ENCODE measurements at places on chromosomes 7 and 10.

- no peak for DNase-seq
Measured at GRCh38 chr10:68566955-68567354, 6.8 kb downstream of the TET1 start.

GRCh38 chr10:129774082-129774735 is 189.9 kb downstream of the EBF3 start:
- DNase-seq: no peak

DNA sequence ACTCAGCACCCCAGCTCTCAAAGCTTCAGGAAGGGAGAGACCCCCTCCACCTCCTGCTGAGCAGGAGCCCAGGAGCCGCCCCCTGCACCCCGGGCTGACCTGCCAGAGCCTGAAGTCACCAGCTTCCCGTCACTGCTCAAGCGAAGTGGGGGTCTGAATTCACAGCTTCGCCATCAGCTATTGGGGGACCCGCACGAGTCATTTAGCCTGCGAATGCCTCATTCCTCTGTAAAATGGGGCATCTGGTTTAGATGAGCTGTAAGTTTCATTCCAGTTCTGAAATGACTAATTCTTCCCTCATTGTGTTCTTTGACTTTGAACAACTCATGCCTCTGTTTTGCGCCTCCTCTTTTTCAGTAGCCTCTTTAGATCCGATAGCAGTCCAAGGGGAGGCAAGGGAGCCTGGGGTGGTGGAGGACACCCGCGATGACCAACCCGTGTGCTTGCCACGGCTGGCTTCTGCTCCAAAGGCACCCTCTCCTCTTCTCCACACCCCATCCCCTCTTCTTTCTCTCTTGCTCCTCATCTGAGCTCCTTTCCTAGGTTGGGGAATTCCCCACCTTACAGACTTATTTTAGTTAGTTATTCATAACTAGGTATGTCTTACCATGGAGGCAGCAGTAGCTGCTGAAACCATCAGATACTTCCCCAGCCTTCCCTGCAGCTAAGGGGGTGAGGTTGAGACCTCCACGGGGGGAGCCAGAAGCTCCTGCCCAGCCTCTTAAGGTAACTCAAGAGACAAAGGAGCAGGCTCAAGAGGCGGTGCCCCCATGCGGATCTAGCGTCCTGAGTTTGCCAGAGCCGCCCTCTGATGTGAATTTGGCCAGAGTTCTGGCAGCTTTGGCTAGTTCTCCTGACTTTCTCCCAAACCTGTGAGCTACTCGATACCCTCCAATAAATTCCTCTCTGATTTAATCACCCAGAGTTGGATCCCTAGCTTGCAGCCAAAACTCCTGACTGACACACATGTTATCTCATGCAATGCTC is 47.7 kb downstream of the RBM17 start:
- DNase-seq: no peak

DNA sequence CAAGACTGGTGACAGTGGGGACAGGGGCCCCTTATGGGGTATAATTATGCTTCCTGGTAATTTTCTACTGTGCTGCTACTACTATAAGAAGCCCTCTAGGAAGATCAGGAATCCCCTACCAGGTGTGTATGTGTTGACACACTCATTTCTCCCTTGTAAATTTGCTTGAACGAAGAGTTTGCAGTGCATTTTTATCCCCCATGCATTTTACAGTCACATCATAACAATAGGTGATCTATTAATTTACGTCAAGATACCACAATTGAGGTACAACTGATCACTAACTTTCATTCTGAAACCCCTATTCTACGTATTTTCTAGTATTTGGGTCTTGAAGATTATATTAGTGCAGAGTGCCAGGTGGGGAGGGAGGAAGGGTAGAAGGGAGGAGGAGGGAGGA is 252.2 kb downstream of the NSUN6 start:
- DNase-seq: no peak

DNA sequence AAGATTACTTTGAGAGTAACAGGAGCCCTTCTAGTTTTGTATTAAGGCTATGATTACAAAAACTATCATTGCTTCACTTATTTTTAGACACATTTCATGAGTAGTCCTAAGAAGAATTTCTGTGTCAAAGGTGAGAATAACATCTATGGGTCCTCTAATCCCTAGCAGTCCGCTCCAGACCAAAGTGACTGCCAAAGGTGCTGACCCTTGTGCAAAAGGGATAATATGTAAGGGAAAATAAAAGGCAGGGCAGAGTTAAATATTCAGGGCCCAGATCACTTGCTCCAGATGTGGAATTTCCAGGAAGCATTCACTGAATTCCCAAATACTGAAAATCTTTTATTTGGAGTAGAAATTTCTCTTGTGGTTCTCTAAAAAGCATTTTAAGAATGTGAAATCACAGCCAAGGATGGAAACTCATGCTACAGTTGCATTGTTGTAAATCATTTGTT is 29.3 kb downstream of the RHOBTB1 start:
- DNase-seq: no peak

- no peak for DNase-seq
Measured at GRCh38 chr10:31707093-31708039, 221.3 kb downstream of the ARHGAP12 start.

GRCh38 chr7:121323515-121324302 is 5.1 kb upstream of the WNT16 start:
- no peak for DNase-seq

DNA sequence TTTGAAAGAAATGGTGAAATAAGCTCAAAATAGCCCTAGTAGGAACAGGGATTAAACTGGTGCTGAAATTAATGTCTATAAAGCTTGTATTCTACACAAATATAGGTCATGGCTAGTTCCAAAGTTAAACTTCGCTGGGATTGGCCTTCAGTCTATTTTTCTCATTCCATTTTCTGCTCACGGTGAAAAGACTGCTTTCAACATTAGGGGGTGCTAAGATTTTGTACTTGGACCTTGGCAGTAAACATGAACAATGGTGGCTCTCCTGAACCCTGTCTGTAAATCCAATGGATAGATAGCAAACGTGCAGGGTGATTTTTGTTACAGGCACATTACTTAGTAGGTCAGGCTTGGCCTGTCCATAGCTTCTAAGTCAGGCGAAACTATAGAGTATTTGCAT is 36.0 kb upstream of the RSU1 start:
- peak; percentile 10 for DNase-seq

GRCh38 chr10:95493862-95494261 is 67.3 kb downstream of the SORBS1 start:
- DNase-seq: no peak

DNA sequence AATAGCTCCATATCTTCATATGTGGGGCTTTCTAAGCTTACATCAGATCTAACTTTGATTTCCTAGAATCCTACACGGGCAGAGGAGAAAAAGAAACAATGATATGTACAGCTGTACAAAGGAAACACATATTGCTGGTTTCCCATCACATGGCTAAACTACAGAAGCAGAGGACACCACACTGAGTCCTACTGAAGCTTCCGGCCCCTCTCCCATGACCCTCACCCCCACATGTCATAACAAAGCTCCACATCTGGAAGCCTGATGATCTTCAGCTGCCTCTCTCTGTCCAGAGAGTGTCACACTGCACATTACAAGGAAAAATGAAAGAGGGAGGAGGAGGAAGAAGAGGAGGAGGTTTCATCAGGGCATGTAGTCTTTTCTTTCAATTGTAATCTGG is 14.0 kb downstream of the SLC16A12 start:
- DNase-seq: no peak

DNA sequence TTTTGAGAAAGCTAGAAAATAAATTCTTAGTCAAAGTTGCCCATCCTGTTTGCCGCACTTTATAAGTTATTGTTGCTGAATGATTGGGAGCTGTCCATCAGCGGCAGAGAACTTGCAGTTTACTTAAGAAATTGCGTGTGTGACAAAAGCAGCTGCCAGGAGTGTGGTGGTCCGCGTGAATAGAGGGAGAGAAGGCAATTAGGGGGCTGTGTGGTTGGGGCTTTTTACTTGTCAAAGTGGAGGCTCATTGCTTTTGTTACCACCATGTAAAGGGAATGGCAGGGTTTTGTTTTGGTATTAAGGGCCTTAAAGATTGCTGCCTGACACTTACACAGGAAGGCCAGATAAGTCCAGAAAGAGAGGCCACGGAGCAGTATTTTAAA is 177.8 kb downstream of the TCF7L2 start:
- no peak for DNase-seq

GRCh38 chr10:7090529-7090928 is 320.3 kb downstream of the SFMBT2 start:
- DNase-seq: no peak

DNA sequence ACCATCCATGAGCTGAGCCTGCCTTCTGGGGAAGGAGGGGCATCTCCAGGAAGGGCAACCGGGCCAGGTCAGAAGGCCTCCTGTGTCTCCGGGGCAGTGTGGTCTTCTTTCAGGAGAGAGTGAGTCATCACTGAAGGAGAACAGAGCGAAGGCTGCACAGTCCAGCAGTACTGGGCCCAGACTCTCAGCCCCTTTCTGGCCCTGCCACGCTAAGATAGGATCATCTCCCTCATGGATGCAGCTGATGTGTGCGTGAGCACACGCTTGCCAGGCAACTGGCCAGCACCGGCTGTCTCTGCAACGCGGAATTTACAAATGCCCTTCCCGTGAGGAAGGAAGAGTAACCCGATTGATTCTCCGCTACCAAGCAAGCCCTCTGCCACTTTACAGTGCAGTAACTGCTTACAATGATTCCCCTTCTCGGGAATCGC is 328.2 kb downstream of the TNS3 start:
- no peak for DNase-seq

- DNase-seq: peak; percentile 40
Measured at GRCh38 chr7:2175514-2175913, 57.2 kb downstream of the MAD1L1 start.

DNA sequence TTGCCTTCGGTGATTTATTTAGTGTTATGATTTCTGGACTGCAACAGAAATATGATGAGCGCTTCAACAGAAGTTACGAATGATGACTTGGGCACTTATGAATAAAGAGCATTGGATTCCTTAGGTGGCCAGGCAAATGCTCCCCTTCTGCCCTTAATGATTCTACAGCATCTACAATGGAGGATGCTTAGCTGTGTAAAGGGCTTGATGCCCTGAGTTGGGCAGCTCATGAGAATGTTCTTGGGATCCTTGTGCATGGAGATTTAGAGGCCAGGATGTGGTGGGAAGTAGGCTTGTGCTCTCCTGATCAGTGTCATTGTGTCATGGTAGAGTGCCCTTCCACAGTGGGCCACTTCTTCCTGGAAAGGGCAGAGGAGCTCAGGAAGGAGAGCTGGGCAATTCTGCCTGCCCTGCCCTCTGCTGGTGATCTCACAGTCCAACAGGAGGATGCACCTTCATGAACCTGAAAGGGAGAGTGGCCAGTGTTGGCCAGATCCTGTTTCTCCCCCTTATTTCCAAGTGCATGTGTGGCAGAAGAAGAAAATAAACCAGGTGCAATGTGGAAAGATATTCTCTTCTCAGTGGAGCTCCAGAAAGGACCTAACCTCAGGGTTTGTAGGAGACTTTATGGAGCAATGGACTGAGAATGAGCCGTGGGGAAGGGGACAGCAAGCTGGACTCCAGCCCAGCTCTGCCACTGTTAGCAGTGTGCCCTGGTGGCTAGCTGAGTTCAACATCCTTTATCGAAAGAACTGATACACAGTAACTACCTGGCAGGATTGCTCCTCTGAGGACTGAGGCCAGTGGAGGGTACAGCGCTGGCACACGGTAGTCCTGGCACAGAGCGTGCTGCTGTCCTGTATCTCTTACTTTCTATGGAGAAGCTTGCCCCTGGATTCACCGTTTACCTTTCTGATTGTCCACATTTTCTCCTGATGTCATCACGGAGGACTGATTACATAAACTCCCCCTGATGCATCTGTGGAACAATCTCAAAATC is 182.9 kb downstream of the BMPER start:
- no peak for DNase-seq

- peak; percentile 65 for DNase-seq
Measured at GRCh38 chr7:2632733-2633537, 1.1 kb downstream of the TTYH3 start.

- no peak for DNase-seq
Measured at GRCh38 chr10:74175510-74176379, 24.7 kb downstream of the ADK start.

DNA sequence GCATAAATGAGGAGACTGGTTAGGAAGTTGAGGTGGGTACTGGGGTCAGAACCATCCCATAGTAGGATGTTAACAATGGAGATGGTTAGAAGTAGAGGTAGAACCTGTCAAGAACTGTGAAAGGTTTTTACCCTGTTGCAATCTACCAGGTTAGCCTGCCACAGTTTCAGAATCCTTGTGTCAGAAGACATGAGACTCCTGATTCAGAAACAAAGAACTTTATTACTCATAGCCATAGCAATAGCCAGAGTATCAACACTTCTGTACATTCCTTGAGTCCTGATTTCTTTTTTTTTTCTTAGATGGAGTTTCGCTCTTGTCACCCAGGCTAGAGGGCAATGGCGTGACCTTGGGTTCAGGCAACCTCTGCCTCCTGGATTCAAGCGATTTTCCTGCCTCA is 200.9 kb downstream of the GRM3 start:
- DNase-seq: no peak

- DNase-seq: no peak
Measured at GRCh38 chr10:132257271-132257670, 50.5 kb downstream of the STK32C start.

DNA sequence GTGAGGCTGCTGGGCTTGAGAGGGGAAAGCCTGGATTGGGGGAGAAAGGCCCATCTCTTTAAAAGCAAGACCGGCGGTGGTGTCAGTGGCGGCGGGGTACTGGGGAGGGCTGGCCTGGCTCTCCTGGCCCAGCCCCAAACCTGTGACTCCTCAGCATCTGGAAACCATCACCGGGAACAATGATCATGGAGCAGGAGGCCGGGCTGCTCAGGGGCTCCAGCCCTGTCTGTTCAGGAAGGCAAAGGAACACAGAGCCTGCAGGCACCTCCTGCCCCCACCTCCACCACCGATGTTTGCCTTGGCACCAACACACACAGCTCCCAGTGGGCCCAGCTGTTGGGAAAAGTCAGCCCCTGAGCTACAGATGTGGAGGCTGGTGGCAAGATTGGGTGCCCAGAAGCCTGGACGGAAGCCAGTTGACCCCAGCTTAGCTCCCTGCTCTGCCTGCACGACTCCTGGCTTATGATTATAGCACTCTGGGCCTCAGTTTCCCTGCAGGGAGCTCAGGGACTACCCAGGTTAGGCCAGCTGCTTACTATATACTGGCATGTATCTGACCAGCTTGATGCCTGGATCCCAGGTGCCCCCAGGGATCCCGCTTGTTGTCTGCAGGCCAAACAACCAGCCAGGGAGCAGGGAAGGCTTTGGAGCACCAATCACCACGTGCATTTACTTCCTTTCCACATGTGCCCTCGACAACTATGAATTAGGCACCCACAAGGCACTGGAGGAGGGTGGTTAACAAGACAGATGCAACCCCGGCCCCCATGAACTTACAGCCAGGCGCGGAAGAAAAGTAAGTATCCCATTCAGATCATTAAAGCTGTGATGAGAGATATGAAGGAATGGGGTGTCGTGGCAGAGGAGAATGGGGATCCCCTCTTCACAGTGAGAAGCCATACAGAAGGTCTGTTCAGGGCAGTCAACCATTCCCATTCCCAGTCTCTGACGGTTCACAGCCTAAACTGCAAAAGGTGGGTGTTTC is 37.3 kb downstream of the ZCCHC24 start:
- DNase-seq: no peak

GRCh38 chr7:112262036-112262435 is 55.5 kb downstream of the ZNF277 start:
- no peak for DNase-seq

- DNase-seq: peak; percentile 50
Measured at GRCh38 chr7:74355091-74355490, 65.9 kb downstream of the CLIP2 start.
